ENCODE measurements at places on chromosomes 4 and X.

GRCh38 chr4:101141230-101141629 is 206.1 kb downstream of the PPP3CA start:
- no peaks in the 10 kb centered on the region for H3K36me3 ChIP-seq
- H3K27ac ChIP-seq = no peak overlapping the region
- no peak for DNase-seq
- peaks cover 26% of the 10 kb centered on the region for H3K4me1 ChIP-seq
- no peaks in the 10 kb centered on the region for H3K27me3 ChIP-seq
- no peak overlapping the region for H3K4me3 ChIP-seq

DNA sequence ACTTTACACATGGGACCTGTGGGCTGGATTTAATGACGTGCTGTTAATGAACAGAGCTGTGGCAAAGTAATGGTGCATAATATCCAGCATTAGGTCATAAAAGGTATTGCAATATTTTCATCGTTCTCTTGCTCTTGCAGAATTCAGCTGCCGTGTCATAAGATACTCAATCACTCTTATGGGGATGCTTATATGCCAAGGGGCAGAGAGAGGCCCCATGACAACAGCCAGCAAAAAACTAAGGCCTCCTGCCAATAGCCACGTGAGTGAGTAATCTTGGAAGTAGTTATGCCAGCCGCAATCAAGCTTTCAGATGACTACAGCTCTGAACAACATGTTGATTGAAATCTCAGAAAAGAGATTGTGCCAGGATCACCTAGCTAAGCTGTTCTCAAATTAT is 616.9 kb downstream of the FSTL5 start:
- no peak overlapping the region for H3K27ac ChIP-seq
- DNase-seq = no peak
- H3K27me3 ChIP-seq = no peaks in the 10 kb centered on the region
- H3K4me1 ChIP-seq = no peaks in the 10 kb centered on the region

DNA sequence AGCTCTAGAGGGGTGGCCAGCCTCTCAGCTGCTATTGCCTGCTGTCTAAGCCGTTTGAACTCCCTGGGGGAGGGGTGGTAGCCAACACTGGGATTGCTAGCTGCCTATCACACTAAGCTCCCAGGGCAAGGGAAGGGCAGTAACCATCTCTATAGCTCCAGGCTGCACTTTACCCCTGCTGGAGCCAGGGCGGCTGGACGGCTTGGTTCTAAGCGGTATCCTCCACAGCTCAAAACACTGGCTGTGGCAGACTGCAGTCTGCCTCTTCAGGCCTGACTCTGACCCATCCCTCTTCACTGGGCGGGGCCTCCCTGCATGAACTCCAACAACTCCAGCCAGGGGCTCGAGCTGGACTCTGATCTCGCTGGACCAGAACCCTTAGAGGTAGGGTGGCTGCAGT is 55.3 kb upstream of the GNRHR start:
- no peaks in the 10 kb centered on the region for H3K4me1 ChIP-seq
- no peak overlapping the region for H3K27ac ChIP-seq
- no peak overlapping the region for H3K4me3 ChIP-seq
- no peaks in the 10 kb centered on the region for H3K36me3 ChIP-seq
- DNase-seq = no peak

DNA sequence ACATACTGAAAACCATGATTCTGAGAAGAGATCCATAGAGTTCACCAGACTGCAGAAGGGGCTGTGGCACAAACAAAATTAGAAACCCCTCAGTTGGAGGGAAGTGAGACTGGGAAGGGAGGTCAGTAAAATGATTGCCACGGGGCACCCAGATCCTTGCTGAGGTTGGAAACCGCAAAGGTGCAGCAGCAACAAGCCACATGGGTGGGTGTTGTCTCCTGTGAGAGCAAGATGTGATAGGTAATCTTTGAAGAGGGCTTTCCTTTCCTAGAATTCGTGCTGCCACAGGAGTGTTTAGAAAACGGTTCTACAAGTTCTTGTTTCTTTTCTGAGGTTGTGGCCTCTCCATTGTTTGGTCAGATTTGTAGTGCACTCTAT is 85.5 kb downstream of the NFKB1 start:
- no peak overlapping the region for H3K4me3 ChIP-seq
- H3K27ac ChIP-seq = no peak overlapping the region
- no peak for DNase-seq
- no peaks in the 10 kb centered on the region for H3K4me1 ChIP-seq

- H3K36me3 ChIP-seq = no peaks in the 10 kb centered on the region
- no peaks in the 10 kb centered on the region for H3K27me3 ChIP-seq
- peaks cover 7% of the 10 kb centered on the region for H3K4me1 ChIP-seq
- no peak for DNase-seq
Measured at GRCh38 chr4:137378393-137378792, 153.9 kb downstream of the PCDH18 start.

DNA sequence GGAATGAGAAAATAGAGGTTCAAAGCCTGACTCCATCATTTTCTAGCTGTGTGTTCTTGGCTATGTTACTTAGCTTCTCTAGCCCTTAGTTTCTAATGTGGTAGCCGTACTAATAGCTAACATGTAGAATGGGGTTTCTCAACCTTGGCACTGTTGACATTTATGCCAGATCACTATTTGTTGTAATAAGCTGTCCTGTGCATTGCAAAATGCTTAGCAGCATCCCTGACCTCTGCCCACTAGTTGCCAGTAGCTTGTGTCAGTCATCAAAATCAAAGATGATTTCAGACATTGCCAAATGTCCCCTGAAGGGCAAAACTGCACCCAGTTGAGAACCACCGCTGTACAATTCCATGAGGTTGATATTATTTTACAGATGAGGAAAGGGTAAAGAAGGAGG is 18.3 kb upstream of the ADAMTS3 start:
- H3K4me3 ChIP-seq = no peak overlapping the region
- H3K27me3 ChIP-seq = no peaks in the 10 kb centered on the region
- H3K27ac ChIP-seq = no peak overlapping the region
- H3K4me1 ChIP-seq = no peaks in the 10 kb centered on the region
- no peaks in the 10 kb centered on the region for H3K36me3 ChIP-seq

DNA sequence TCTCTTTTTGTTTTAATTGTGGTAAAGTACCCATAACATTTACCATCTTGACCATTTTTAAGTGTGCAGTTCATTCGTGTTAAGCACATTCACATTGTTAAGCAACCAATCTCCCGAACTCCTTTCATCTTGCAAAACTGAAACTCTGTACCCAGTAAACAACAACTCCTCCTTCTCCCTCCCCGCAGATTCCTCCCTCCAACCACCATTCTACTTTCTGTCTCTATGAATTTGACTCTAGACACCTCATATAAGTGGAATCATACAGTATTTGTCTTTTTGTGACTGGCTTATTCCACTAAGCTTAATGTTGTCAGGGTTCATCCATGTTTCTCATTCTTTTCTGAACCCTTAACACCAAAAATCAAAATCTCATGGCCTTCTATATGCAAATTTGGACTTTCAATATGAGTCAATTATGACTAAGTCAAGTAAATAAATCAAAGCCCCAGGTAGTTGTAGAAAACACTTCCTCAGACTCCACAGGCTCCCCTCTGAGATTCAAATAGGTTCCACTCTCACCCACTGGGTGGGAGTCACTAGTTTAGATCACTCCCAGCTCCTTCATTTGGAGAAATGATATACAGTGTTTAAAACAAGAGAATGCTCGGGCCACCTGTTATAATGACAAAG is 9.8 kb upstream of the RTL5 start:
- H3K27ac ChIP-seq = no peak overlapping the region
- H3K4me1 ChIP-seq = no peaks in the 10 kb centered on the region
- H3K36me3 ChIP-seq = no peaks in the 10 kb centered on the region
- DNase-seq = no peak

DNA sequence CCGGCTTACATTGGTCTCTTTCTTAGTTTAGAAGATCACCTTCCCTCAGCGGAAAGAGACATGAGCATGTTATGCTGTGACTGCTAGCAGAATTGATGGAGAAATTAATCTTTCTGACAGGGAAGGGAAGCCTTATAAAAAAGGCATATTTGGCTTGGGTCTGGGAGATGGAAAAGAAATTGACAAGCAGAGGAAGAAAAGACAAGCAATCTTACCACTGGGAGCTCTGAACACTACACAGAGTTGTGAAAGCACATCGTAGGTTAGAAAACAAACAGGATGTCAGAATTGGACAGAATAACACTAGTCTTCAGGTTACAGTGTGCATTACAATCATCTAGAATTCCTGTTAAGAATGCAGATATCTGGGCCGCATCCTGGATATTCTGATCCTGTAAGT is 1493.8 kb upstream of the IGFBP7 start:
- H3K4me1 ChIP-seq = no peaks in the 10 kb centered on the region
- H3K27me3 ChIP-seq = no peaks in the 10 kb centered on the region
- no peak overlapping the region for H3K27ac ChIP-seq
- no peak for DNase-seq
- no peak overlapping the region for H3K4me3 ChIP-seq

DNA sequence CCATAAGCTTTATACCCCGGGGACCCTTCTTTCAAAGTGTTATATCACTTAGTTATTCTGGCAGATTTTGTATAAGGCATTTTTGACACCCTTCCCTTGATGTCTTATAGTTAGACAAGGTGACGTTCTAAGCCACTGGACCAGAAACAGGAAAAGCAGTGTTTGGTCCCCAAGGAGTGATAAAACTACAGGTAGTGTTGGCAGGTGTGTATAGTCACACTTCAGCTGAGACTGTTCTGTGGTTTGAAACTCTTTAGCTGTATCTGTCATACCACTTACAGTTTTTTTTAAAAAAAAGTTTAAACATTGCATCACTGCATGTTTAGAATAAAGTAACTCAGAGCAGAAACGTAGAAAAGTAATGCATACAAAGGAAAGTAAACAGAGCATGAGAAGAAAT is 48.5 kb downstream of the TLL1 start:
- H3K4me3 ChIP-seq = no peak overlapping the region
- no peaks in the 10 kb centered on the region for H3K27me3 ChIP-seq
- no peak for DNase-seq
